Stimulated activated CD4-positive, alpha-beta T cell treated with anti-CD3 and anti-CD28 coated beads, Interleukin-12 subunit alpha, Interleukin-12 subunit beta, amount 100 ng/mL, for 4 hours (primary cell): ENCODE measurements at places on chromosomes 5 and 9.

- no peak for DNase-seq
These were observed 1096.3 kb upstream of the DMAC1 start for GRCh38 chr9:8895861-8896224.

- DNase-seq: no peak
These were observed at the start of gene NR2F1 for GRCh38 chr5:93582677-93583438. NR2F1 (plus strand) TSS chr5:93583222; CDS start chr5:93585024, 1,802 bp downstream.

DNA sequence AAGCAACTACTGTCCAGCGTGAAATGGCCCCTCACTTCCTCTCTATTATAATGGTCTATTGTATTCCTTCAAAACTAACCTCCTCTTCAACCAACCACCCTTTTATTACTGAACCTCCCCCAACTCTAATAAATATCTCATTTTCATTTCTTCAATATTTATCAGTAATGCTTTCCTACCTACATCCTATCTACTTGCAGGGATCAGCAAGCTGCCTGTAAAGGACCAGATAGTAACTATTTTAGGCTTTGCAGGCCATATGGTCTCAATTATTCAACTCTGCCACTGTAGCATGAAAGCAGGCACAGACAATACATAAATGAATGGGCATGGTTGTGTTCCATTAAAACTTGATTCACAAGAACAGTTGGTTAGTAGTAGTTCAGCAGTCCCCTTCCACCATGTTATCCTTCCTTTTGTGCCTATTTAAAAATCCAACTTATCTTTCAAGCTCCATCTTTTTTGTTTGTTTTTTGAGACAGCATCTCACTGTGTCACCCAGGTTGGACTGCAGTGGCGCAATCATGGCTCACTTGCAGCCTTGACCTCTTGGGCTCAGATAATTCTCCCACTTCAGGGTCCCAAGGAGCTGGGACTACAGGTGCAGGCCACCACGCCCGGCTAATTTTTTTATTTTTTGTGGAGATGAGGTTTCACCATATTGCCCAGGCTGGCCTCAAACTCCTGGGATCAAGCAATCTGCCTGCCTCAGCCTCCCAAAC lies 45.8 kb downstream of the PCDHGC5 start:
- no peak for DNase-seq

DNA sequence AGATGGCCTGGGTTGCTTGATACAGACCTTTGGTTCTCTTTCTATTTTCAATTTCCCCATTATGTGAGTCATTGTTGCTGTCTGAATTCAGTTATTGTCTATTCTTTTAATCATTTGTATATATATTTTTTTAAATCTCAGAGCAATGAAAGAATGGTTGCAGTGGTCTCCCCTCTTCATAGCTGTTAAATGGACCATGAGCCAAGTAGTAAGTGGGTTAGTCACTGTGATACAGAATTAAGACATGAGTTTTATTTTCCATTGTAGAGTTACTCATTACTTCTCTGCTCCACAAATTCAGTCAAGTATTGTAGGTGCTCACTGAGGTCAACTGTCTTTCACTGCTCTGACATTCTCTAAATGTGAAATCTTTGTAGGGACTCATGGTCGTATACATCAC lies 174.6 kb upstream of the GRAMD2B start:
- DNase-seq: no peak

DNA sequence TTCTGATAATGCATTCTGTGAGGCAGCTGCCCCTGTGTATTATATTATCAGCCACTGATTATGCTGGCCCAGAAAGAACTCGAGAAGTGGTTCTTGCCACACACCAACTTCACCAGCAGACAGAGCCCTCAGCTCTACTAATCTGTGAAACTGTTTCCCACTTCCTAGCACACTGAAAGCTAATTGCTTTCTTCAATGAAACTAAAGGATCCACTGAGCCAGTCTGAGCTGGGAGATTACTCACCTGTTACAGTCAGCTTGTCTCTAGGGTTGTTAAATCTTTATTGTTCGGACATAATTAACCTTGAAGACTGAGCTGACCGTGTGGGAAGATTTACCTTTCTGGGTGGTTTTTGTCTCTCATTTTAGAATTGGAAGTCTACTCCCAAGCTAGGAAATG lies 263.2 kb downstream of the KCTD16 start:
- no peak for DNase-seq

DNA sequence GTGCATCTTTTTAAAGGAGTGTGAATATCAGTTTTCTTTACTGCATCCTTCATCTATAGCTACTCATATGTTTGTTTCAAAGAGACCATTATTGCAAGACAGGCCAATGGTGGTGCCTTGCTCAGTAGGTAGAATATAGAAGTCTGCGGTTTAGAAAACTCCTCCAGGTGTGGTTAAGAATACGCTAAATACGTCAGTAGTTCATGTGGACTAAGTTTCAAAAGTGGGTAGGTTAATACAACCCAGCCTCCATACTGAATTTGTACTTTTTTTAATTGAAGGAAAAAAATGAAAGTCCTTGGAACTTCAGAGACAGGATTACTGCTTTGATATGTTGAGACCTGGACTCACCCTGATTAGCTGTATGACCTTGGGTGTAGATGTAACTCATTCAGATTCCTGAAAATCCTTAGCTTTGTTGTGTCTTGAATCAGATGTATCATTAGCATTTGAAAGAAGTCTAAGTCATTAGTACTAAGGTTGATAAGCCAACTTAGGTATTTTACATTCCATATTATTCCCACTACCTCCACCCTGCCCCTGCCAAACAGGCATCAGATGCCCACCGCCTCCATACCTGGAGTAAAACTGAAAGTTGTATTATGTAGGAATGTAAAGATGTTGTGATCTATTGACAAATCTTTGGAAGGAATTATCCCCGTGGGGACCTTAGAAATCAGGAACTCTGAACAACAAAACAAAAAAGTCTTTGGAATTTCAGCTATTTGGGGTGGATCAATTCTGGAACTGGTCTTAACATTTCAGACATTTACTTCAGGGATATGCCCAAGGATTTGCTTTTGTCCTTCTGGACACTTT lies 6.1 kb downstream of the BASP1 start:
- DNase-seq: no peak

DNA sequence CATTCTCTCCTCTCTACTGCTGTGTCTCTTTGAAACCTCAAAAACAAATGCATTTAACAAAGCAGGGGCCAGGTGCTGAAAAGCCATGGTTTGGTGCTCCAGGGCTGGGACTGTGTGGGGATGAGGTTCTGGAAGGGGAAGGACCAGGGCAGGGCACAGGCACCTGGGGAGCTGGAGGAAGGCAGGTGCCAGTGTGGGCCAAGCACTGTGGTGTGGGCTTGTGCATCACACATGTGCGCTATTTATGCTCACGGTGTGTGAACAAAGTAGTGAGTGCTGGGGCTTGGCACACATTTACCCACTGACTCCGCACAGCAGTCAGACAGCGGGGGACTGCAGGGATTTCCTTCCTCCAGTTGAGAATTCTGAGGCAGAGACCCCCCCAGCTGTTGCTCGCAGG lies 10.1 kb downstream of the HRH2 start:
- DNase-seq: no peak

- no peak for DNase-seq
These were observed 29.4 kb downstream of the SMAD5 start for GRCh38 chr5:136162008-136162407.

- no peak for DNase-seq
These were observed 18.7 kb downstream of the ERGIC1 start for GRCh38 chr5:172852490-172853354.

GRCh38 chr5:95972196-95972595 lies 10.5 kb upstream of the ELL2 start:
- DNase-seq: no peak

DNA sequence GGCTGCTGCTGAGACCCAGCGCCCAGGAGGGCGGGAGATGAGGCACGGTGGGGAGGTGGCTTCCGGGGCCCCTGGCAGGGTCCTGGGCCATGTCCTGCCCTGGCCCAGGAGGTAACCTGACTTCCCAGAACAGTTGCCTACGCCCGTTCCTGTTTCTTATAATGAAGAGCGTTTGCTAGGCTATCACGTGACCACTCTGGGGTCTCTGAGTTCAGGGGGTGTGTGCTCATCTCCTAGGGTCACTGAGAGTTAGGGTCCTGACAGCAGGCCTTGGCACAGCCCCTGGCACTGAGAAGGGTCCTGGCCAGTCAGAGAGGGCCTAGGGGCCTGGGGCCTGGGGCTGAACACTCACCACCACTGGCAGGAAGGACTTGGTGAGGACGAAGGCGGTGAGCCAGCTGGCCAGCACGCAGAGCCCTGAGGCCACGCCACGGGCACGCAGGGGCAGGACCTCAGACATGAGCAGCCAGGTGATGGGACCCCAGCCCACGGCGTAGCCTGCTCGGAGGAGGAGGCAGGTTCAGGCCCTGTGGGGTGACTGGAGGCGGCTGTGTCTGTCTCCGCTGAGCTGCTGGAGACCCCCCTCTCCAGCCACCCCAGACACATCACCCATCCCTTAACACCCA lies 6.0 kb downstream of the SLC2A6 start:
- DNase-seq: no peak

DNA sequence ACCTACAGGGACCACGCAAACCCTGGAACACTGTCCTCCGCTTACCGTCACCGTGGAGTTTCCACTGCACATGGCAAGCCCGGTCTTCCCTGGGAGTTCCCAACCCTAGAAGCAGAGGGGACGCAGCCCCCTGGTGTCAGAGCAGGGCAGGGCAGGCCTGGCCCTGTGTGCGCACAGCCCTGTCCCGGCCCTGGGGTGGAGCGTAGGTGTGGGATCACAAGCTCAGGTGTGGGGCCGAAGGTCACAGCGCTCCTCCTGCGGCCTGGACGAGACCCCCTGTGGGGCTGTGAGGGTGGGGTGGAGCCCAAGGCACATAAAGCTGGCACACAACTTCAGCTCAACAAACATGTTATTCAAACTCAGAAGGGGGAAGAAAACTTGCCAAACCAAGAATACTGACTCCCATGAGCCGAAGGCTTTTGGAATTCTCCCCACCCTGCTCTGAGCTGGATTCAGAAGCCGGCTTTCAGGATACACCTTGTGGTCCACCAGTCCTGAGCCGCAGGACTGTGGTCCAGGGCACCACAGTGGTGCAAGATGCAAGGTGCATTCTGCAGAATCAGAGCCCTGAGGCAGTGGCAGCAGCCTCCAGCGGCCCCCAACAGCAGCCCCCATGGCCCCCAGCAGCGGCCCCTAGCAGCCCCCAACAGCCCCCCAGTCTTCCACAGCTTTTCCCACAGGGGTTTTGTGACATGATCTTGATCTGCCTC lies 11.8 kb upstream of the EXOC3 start:
- DNase-seq: peak; percentile 56

GRCh38 chr5:160638161-160638742 lies 213.8 kb downstream of the ATP10B start:
- DNase-seq: no peak

DNA sequence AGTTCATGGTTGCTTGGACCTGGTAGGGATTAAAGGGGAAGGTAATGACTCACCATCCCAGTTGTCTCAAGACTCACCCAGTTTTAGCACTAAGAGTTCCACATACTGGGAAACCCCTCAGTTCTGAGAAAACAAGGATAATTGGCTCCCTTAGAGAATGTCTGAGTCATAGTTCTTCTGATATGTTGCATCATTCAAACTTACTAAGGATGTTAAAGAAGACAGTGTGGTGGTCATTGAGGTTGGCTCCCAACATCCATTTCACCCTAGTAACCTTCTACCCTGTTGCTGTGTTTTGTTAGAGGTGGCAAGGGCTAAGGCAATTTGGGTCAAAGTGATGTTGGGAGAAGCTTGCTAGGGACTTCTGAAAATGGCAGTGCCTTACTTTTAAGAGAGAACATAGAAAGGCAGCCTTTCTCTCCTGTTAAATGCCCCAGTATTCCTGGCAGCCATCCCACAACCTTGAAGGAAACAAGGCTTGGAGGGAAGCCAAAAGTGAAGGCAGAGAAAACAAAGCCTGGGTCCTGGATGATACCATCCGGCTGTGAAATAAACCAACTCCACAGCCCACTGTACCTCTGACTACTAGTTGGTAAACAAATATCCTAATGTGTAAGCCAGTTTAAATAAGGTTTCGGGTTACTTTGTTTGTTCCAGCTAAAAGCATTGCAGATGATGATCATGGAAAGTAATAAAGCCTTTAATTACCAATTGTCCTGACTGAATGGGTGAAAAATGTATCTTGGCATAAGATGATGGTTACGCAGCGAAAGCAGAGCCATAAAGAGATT lies 80.4 kb upstream of the ADAMTSL1 start:
- no peak for DNase-seq

GRCh38 chr5:159021901-159022556 lies 77.7 kb downstream of the EBF1 start:
- no peak for DNase-seq

DNA sequence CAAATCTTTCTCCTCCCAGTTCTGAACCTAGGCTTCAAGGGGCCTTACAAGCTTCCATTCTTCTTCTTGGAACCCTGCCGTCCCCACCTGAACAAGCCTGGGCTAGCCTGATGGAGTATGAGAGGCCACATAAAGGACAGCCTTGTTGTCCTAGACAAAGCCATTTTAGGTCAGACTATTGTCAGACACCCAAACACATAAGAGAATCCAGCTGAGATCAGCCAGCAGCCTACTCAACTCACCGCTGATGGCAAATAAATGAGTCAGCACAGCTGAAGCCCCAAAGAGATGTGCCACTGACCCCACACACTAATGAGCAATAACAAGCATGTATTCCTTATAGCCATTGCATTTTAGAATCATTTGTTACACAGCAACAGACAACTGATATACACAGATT lies 33.8 kb downstream of the SVEP1 start:
- no peak for DNase-seq

DNA sequence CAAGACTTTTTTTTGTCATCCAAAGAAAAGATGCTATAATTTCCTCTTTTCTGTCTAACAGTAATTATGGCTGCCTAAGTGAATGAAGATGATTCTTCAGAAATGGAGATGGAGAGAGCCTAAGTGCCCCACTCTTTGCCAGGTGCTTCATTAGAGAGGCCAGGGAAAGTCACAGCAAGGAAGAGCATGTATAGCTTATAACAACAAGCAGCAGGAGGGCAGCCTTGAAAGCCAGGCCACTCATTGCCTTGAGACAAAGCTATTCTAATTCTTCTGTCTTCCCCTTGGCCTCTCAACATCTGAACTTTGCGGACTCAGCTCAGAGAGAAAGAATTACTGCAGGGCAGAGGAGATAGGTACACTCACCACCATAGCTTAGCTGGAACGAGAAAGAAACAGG lies 112.0 kb upstream of the ZNF366 start:
- no peak for DNase-seq

DNA sequence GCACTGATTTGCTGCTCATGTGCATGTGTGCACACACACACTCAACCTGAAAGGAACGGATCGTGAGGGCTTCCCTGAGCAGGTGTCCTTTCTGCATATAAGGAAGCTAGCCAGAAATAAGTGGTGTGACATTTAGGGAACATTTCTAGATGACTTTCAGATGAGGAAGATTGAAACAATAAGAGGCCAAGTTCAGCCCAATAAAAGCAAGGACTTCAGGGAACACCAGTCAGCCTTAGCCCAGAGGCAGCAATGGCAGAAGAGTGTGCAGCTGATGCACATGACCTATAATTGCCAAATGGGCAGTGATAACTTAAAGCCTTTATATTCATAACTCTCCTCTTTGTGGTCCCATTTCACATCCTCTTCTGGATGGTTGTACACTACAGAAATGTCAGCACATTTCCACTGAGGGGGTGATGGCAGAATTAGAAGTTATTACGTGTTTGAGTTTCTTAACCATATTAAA lies 255.5 kb downstream of the TRIM32 start:
- no peak for DNase-seq
